ENCODE measurements at places on chromosomes 2 and 18.

- no peak for DNase-seq
Measured at GRCh38 chr2:49490710-49491109, 336.4 kb upstream of the FSHR start.

GRCh38 chr2:218885981-218886947, 5.6 kb downstream of the WNT10A start:
- no peak for DNase-seq

DNA sequence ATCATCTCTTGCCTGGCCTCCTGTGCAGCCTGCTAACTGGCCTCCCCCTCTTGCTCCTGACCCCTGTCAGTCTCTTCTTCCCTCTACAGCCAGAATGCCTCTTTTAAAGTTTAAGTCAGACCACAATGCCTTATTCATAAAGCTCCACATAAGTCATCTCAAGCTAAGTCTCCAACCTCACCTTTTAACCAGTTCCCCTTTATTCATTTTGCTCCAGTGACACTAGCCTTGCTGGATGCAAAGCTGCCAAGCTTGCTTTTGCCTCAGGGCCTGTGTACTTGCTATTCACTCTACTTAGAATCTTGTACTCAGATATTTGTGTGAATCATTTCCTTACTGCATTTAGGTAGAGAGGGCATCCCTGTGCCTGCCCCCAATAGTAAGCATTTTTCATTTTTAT, 180.9 kb downstream of the PDE1A start:
- DNase-seq: no peak

- DNase-seq: no peak
Measured at GRCh38 chr2:201806442-201807170, at the start of gene CDK15. Gene CDK15, plus strand, starts transcription at chr2:201806537. Its CDS starts 128 bp downstream, at chr2:201806665.

DNA sequence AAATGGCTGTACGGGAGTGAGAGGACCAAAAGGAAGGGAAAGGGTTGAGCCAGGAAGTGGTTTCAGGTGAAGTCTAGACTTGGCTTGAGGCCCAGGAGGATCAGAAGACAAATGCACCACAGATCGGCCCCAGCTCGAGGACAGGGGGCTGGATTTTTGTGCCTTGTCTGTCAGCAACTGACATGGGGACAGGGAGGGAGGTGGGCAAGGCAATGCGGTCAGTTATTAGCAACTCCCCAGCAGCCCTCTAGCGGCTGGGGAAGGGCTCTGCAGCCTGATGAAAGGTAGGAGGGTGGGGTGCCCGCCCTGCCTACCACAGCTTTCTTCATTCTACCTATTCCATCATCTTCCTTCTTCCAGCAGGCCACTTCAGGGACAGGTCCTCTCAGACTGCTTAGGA, 50.0 kb downstream of the CPO start:
- no peak for DNase-seq

Data from stimulated activated naive CD4-positive, alpha-beta T cell treated with Interleukin-2 at 50 U/mL for 16 hours (primary cell).